ENCODE measurements at places on chromosomes 6 and 20.

DNA sequence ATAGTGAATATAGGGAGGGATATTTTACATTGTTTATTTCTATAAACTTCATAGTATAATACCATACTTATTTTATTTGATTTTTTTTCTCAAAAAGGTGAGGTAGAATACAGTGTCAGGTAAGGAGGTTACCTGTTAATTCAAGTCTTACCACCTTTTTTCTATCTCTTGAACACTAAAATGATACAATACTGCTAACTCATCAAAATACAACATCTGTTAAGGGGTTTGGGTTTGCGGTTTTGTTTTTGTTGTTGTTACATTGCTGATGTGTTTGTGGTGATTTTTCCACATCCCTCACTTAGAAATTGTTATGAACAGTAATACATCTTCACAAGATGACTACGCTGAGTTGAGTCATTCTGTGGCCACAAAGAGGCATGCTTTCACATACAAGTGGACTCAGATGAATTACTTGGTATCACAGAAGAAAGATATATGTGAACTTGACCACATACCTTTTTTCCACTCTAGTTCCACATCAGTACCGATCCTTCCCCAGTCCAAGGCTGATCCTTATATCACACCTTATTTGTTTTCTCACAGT, 139.4 kb upstream of the ID4 start:
- no peak for DNase-seq

DNA sequence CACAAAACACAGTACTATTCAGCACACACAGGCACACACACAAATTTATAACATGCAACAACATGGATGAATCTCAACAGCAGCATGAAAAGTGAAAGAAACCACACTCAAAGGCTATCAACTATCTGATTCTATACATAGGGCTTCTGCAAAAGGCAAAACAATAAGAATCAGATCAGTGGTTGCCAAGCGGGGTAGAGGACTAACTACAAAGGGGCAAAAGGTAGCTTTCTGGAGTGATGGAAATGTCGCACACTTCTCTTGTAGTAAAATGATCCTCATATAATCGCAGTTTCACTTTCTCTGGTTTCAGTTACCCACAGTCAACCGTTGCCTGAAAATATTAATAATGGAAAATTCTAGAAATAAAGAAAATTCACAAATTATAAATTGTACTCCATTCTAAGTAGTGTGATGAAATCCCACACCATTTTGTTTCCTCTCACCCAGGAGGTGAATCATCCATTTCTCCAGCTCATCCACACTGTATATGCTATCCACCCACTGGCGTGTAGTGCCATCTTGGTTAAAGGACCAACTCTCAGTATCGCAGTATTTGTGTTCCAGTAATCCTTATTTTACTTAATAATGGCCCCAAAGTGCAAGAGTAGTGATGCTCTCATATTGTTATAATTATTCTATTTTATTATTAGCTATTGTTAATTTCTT, 12.8 kb upstream of the PLN start:
- DNase-seq = no peak

DNA sequence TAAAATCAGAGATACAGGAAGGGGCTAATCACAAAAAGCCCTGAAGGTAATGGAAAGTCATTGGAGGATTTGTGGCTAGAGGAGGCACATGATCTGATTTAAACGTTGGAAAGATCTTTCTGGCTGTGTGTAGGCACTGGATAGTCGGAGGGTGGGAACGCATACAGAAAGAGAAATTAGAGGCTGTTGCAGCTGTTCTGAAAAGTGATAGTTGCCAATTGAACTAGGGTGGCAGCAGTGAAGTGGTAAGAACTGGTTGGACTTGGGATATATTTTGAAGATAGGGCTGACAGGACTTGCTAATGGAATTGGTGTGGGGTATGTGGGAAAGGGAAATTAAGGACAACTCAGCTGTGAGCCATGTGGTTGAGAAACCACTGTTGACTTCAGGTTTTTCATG, 223.6 kb downstream of the OGFRL1 start:
- no peak for DNase-seq

- no peak for DNase-seq
Measured at GRCh38 chr6:149221774-149222070, 95.8 kb upstream of the TAB2 start.

DNA sequence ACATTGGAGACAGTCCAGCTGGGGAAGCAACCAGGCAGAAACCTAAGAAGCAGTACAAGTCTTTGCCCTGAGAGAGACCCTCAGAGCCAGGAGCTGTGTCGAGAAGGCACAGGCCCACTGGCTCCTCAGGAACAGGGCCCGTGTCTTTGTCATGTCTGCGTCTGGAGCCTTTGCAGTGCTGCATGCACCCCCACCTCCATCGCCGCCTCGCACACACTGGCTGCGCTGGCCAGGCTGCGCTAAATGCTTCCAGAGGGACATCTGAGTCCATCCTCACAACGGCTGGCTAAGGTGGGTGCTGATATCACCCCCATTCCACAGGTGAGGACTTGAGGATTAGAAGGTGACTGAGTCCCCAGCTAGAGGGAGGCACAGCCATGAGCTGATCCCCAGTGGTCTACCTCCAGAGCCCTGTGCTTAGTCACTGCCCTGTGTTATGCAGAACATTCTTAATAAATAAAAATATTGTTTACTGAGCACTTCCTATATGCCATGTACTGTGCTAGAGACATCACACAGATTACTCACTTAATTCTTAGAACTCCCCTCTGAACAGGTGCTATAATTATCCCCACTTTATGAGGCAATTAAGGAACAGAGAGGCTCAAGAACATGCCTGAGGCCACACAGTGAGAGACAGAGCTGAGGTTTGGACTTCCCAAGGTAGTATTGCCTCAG, 27.6 kb downstream of the GABRR2 start:
- DNase-seq = no peak

GRCh38 chr20:41627001-41627495, 8.9 kb upstream of the CHD6 start:
- DNase-seq = no peak

GRCh38 chr6:164154588-164154987, 740.1 kb downstream of the QKI start:
- no peak for DNase-seq

GRCh38 chr6:115783402-115784061, 277.2 kb downstream of the FRK start:
- no peak for DNase-seq

- no peak for DNase-seq
Measured at GRCh38 chr6:109718991-109719390, 27.9 kb downstream of the FIG4 start.

GRCh38 chr20:32902456-32903420, 44.0 kb downstream of the EFCAB8 start:
- no peak for DNase-seq

DNA sequence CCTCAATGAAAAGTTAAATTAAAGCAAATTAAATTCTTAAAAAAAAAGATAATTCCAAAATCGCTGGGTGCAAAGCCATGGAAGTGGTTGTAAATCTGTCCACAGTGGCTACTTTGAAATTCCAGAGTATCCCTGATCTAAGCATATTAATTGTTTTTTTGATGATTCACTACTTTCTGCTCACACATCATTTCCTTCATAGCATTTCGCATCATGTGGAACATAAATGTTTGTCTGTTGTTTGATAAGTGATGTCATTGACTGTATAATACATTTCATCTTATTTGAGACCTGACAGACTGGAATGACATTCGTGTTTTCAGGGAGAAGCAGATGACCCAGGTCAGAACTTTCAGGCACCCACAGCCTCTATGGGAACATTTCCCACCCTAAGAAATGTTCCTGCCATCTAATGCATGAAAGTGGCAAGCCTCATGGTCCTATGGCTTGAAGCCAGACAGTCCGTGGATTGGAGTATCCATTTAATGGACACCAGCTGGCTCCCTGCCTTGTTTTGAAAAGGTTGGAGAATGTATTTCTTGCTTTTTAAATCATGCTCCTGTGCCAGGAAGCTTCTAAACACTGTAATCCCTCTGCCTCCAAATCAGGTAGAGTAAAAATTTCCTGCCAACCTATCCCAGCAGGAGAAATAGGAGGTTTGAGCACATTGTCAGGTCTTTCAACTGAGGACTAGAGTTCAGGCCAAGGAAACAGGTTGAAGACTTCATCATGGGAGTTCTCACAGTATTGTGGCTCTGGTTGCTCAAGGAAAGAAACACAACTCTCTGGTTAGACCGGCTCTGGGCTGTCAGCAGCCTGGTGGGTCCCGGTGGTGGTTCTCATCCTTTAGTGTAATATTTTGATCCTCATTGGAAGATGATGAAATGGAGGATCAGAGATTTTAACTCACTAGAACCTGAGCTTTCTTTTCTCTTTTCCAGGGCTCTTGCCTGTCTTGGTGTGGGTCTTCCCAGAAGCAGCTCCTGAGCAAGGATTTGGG, 157.9 kb downstream of the SLC24A3 start:
- DNase-seq = no peak

- peak; percentile 84 for DNase-seq
Measured at GRCh38 chr6:137589067-137589848, 95.1 kb upstream of the OLIG3 start.

DNA sequence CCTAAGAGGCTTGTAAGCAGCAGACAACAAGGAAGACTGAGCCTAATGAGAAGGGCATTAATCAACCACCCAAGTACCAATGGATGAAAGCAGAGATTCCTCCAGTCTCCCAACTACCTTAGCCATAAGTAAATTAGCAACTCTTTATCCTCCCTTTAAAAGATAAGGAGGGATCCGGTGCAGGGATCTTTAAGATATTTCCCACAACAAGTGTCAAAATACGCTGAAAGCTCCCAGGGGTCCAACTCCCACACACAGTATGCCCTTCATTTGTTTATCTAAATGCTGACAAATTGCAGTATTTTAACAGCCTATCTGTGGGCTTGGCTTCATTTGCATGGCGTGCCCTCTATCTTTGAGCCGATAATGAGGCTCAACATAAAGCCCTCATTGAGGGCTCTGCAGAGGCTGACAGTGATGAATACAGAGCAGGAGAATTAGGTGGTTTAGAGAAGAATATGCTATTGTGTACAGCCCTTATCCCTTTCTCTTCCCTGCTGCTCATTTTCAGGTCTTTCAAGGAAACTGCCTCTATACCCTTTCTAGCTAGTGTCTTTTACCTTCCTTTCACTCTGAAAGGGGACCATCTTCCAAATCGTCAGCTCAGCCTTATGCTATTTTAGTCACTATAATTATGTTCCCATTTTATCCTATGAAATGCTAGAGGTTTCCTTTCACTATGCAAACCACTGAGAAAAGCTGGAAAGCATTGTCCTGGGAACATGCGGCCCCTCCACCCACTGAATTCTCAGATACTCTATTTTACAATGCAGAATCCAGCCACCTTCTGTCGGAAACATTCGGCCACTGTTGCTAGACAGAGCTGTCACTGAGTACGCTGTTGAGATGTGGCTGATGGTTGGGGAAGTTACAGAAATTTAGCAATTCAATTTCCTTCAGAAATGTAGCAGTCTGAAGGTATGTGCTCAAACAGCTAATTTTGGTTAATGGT, 575.2 kb upstream of the JAG1 start:
- peak; percentile 85 for DNase-seq

GRCh38 chr6:31582230-31582643, at the start of gene LTB:
Gene LTB, minus strand, starts transcription at chr6:31582424. Its CDS starts 7 bp downstream, at chr6:31582417.
- no peak for DNase-seq

GRCh38 chr6:163414946-163415619, 565 bp downstream of the QKI start:
- DNase-seq = no peak

DNA sequence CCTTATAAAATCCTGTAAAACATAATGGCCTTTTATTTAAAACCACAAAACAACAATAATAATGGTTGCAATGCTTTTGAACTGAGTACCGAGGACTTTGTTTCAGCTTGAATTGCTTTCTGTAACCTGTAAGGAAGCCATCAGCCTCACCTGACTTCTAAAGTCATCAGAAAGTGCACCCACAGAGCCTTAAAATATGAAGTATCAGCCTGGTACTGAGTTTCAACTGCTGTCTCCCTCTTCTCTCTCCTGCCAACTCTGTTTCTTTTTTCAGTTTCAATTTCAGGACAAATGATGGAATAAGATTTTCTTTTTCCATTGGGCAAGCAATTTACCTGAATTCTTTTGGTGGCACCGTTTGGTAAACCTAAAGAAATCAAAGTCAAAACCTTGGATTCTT, 119.4 kb downstream of the PHACTR1 start:
- DNase-seq = no peak

DNA sequence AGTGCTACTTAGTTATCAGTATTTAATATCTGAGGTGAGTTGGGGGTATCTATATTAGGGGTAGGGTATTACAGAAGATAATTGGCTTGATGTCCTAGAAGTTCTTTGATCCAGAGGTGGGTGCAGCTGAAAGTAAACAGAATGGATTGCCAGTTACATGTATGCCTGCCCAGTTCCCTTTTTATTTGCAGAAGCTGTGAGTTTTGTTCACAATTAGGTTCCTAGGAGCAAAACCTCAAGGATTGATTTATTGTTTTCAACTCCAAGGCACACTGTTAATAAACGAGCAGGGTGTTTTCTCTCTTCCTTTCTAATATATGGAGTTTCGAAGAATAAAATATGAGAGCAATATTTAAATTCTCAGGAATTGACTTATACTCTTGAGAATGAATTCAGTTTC, 129.0 kb downstream of the SULF2 start:
- DNase-seq = no peak

- no peak for DNase-seq
Measured at GRCh38 chr6:82142524-82142923, 105.0 kb downstream of the IBTK start.

GRCh38 chr6:27415898-27416297, 27.3 kb downstream of the ZNF391 start:
- DNase-seq = no peak

- no peak for DNase-seq
Measured at GRCh38 chr6:134605034-134605433, 287.1 kb upstream of the SGK1 start.

DNA sequence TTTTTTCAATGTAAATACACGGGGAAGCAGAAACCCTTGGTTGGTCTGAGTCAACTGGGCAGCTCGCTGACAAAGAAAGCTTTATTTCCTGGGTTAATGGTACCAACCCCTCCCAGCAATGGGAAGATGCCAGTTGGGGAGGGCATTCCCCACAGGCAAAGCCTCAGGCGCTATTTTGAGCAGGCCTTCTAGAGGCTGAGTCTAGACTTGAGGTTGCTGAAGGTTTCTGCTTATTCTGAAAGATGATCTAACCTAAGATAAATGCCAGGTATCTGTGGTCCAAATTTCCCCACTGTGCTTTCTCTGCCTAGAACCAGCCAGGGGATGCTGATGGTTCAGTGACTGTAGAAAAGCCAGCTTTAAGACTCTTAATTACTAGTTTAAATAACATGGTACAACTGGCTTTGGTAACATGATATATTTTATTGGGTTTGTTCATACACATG, 172.5 kb upstream of the JARID2 start:
- peak; percentile 87 for DNase-seq

Data from islet precursor cell (in vitro differentiated cells).